ENCODE measurements at places on chromosomes 11 and 22.

DNA sequence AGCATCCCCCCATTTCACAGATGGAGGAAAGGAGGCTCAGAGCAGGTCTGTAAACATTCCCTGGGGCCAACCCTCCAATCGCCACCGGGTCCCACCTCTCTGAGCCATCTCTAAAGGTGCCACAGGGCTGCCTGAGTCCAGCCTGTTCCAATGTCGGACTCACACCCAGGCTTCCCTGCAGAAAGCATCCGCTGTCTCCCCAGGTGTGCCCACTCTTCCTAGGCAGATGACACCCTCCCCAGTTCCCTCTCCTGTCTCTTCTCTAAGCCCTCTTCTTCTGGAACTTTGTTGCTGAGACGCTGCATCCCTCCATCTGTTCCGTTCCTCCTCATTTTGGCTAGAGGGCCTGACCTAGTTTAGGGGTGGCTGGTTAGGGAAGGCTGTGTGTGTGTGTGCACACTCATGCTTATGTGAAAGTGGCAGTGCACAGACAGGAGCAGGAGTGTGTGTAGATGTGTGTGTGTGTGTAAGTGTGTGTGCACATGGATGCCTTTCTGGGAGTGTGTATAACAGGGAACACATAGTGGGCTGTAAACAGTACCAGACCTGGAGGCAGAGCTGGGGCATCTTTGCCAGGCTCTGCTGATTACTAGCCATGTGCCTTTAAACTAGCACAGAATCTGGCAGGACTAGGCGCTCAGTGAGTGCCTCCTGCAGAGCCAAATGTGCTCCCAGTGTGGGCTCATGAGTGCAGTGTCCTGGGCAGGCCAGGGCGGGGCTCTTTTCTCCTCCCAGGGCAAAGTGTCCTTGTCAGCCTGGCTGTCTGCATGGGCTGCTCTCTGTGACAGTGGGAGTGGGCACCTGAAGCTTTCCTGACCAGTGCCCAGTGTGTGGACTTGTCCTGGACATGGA is 77.3 kb upstream of the NECTIN1 start:
- DNase-seq: no peak

DNA sequence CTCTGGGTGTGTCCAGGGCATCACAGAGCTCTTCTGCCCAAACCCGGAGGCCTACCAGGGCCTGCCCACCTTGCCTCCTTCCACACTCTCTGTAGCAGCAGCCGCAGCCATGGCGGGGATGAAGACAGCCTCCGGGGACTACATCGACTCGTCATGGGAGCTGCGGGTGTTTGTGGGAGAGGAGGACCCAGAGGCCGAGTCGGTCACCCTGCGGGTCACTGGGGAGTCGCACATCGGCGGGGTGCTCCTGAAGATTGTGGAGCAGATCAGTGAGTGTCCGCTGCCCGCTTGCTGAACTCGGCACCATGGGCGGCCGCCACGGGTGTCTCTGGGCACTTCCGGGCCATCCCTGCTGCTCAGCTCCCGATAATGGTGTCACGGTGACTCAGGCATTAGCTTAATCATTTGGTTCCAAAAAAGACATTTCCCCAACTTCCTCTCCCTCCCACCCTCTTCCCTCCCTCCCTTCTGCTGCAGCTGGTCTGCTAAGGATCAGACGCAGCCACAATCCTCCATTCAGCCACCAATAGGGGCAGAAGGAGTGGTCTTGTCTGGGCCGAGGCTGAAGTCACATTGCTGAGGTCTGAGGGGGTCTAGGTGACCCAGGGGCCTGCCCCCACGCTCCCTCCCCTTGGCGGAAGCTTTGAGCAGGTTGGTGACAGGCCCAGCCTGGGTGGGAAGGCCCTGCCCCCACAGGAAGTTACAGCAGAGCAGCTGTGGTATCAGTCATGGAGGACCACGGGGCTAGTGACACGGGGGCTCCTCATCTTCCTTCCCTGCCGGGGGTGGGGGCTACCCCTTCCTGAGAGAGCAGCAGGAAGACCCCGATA is 950 bp downstream of the FERMT3 start:
- DNase-seq: peak; percentile 36

- no peak for DNase-seq
Observed at GRCh38 chr11:16117989-16118756, 238.2 kb downstream of the SOX6 start.

DNA sequence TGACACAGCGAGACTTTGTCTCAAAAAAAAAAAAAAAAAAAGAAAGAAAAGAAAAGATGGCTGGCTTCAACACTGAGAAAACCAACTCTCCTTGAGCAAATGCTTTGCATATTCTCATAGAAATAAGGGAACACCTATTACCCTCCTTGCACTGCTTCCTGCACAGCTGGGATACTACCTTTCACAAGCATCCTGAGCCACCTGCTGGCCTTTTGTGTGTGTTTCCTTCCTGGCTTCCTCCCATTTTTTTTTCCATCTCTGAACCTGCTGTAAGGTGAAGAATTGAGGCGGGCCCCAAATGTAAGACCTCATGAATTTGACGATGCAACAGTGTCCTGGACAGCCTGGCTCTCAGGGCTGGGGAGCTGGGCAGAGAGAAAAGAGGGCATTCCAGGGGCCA is 1.9 kb upstream of the RFPL3 start:
- no peak for DNase-seq

DNA sequence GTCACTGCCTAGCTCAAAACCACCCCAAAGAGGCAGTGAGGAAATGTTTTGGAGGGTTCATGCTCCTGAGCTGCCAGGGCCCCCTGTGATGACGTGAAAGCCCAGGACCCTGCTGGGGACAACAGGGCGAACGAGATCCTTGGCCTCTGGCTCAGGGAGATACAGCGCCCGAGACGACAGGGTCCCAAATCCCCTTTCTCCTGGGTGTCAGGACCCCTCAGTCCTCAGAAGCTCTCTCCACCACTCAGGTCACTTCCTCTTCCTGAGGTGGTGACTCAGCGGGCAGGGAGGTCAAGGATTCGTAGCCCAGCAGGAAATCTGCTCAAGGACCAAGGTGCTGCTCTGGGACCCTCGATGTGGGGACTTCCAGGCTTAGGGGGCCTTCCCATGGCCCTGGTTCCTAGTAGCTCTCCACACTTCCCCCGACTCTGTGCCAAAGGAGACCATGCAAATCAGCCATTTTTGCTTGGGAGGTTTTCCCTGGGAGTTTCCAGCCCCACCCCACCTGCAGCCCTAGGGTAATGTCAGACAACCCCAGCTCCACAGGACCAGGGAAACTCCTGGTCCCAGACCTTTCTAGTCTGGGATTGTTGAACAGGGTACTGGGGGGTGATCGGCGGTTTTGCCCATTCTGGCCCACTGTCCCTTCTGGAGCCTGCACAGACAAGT is 12.8 kb downstream of the BCL9L start:
- DNase-seq: no peak

GRCh38 chr22:50523806-50524675 is 1.4 kb downstream of the SCO2 start:
- DNase-seq: no peak

DNA sequence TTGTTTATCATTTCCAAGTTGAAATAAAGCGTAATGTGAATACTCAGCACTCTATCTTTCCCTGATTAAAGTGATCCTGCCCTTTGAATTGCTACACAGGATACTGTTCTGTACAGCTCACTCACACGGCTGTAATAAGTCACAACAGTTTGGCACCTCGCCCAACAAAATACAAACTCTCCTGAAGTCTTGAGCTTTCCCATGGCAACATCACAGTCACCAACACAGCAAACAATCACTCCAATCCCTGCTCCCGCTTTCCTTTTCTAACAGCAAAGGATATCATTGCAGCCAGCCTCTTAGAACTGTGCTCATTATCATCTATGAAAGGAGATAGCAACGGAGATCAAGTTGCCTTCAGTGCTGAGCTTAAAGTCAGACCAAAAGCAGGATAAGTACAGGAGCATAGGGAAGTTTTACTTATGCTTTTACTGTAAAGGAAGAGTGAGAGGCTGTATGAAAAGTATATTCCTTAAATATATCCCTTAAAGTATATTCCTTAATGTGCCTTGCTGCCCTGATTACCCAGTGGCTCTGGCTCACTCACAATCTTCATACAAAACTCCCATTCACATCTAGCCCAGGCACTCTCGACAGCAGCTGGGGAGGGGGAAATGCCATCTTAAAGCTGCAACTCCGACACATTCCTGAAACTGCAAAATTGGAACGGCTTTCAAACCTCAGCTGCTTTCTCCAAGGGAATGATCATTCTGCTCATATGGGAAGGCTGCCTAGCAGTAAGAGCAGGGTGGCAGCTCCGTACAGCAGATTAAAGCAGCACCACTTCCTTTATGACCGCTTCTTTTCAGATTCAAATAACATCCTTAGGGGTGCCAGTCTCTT is 35.8 kb downstream of the MAML2 start:
- DNase-seq: peak; percentile 95

DNA sequence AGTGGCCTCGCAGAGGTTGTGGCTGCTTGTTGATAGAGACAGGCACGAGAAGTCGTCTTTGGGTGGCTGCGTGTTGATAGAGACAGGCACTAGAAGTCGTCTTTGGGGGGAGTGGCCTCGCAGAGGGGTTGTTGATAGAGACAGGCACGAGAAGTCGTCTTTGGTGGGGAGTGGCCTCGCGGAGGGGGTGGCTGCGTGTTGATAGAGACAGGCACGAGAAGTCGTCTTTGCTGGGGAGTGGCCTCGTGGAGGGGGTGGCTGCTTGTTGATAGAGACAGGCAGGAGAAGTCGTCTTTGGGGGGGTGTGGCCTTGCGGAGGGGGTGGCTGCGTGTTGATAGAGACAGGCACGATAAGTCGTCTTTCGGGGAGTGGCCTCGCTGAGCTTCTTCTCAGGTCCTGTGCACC is 328.8 kb downstream of the TBC1D22A start:
- DNase-seq: no peak

DNA sequence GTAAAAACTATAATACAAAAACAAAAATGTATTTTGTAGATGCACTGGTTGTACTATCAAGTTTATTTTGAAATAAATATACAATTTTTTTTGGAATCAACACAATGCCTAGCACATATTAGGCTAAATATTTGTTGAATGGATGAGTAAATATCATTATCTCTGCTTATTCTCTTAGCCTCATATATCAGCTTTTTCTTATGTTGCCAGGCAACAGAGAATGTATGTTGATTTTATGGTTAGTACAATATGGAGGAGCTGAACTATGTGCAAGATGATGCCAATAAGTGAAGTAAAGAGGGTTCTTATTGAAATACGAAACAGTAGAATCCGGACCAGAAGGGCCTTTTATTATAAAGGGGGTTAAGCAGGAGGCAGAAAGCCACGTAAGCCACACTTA is 94.9 kb downstream of the FAR1 start:
- DNase-seq: no peak

DNA sequence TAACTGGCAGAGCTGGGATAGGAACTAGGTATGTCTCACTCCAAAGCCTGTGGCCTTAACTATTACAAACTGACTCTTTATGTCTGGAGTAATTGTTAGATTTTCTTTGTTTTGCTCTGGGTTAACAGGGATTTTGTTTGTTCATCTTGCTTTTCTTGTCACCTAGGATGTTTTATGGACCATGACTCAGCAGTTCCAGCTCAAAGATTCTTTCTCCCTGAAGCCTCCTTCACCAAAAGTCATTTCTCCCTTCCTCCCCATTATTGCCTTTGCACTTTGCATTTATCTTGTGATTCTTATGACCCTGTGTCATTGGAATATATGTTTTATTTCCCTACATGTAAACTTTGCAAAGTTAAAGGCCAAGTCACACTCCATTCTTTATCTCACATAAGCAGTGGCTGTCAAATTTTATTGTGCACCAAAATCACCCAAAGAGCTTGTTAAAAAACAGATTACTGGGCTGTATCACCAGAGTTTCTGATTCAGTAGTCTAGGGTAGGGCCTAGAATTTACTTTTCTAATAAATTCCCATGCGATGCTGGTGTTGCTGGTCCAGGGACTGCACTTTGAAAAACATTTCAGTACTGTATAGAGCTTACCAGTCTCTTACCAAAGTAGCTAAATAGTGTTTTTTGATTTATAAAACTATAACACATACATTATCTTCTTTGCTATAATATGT is 327.7 kb downstream of the DLG2 start:
- peak; percentile 12 for DNase-seq

DNA sequence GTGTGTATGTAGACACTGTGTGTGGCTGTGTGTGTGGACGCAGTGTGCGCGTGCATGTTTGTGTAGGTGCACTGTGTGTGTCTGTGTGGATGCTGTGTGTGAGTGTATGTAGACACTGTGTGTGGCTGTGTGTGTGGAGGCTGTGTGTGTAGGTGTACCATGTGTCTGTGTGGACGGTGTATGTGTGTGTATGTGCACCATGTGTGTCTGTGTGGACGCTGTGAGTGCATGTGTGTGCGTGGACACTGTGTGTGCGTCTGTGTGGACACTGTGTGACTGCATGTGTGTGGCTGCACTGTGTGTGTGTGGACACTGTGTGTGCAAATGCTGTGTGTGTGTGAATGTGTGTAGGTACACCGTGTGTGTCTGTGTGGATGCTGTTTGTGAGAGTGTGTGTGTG is 10.3 kb downstream of the TRPM5 start:
- DNase-seq: no peak

- DNase-seq: no peak
Observed at GRCh38 chr11:120579611-120580031, 68.1 kb downstream of the GRIK4 start.

DNA sequence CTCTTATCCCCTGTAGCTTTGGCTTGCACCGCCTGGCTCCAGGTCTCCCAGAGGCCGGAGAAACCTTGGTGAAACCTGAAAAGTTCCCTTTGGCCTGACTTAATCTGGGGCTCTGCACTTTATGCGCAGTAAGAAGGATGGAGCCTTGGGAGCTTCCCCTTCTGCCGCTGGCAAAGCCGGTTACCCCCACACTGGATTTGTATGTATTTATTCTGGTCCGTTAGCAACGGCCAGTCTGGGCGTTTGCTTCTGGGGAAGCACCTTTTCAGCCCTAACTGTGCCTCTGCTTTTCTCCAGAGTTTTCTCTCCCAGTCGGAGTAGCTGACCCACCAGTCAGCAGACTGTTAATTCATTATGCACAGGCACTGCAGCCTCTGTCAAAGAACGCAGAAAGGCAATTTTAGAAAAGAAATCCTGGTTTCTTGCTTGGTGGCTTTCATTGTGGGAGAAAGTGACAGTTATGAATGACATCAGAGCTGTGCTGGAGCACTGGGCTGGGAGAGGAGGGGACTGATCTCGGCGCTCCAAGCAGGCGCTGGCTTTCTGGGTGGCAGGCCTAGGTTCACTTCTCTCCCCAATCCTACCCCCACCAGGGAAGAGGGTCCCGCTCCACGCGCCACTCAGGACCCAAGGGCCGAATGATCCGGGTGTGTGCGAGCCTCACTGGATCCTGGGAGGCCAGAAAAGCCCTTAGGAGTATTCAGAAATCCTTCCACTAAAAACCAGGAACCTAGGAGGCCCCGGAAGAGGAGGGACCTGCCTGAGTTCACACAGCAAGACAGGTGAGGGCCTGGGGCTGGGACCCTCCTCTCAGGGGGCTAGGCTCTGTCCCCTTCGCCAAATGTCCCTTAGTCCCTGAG is 70.2 kb downstream of the RTL6 start:
- DNase-seq: no peak

- DNase-seq: no peak
Observed at GRCh38 chr22:35582218-35582860, 34.8 kb downstream of the MB start.
